ENCODE measurements at places on chromosomes 11 and 22.
A peak's percentile ranks its signal among the peaks of the same experiment; 100 is the strongest.

DNA sequence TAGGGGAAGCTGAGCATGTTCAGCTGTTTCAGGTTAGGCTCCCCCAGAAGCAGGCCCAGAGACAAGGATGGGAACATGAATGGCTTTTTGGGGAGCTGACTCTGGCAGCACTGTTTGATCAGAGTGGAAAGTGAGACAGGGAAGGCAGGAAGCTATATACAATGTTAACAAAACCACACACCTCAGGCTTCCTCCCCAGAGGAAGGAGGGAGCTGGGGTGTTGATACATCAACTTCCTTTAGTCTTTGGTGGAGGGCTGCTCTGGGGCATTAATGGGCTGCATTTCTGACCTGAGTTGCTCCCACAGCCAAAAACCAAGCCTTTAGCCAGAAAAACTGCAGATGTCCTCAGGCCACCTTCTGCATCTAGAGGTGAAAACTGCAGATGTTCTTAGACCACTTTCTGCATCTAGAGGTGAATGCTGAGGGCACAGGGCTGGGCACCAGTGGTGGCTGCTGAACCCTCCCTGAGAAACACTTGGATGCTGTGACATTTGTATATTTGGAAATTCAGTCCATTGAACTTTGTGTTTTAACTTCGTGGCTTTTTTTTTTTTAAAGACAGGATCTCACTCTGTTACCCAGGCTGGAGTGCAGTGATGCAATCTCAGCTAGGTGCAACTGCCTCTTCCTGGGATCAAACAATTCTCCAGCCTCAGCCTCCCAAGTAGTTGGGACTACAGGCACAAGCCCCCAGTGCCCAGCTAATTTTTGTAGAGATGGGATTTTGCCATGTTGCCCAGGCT, 49.9 kb downstream of the KIAA1671 start:
- DNase-seq: no peak

DNA sequence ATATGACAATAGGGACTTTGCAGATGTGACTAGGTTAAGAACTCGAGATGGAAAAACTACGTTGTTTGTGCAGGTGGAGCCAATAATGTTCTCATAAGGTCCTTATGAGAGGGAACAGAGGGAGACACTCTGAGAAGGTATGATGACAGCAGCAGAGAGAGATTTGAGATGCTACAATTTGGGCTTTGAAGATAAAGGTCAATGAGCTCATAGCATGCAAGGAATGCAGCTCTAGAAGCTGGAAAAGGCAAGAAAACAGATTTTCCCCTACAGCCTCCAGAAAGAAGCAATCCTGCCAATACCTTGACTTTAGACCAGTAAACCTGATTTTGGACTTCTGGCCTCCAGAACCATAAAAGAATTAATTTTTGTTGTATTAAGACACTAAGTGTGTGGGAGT, 21.1 kb downstream of the FAM76B start:
- DNase-seq: no peak

- no peak for DNase-seq
These were observed 28.5 kb downstream of the LRRC74B start for GRCh38 chr22:21074102-21074715.

GRCh38 chr11:73577496-73577917, 20.4 kb downstream of the FAM168A start:
- no peak for DNase-seq

DNA sequence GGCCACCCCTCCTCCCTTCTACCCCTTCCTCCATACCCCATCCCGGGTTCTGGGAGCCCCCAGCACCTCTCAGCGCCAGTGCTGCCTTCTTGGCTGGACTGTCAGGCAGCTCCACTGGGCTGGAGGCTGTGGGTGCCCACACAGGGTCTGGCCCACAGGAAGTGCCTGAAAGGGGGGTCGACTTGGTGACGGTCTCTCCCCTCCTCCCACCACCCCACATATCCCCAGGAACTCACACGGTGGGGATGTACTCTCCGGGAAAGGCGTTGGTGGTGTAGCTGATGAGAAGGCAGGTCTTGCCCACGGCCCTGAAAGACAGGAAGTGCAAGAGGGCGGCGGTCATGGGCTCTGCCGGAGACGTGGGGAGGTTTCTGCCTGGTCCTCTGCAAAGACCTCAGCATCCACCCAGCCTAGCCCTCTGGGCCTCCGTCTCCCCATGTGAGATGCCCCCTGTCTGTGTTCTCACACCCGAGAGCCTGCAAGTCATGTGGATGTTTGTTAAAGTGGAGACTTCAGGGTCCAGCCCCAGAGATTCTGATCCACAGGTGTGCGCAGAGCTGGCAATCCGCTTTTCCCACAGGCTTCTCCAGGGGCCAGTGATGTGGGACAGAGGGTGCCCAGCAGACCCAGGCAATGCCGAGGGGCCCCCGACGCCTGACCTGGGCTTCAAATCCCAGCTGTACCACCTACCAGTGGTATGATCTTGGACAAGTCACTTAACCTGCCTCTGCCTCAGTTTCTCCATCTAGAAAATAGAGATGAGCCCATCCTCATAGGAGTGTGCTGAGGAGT, 2.5 kb downstream of the RAC2 start:
- no peak for DNase-seq

- DNase-seq: no peak
These were observed 375.0 kb downstream of the ETS1 start for GRCh38 chr11:128212324-128212723.

DNA sequence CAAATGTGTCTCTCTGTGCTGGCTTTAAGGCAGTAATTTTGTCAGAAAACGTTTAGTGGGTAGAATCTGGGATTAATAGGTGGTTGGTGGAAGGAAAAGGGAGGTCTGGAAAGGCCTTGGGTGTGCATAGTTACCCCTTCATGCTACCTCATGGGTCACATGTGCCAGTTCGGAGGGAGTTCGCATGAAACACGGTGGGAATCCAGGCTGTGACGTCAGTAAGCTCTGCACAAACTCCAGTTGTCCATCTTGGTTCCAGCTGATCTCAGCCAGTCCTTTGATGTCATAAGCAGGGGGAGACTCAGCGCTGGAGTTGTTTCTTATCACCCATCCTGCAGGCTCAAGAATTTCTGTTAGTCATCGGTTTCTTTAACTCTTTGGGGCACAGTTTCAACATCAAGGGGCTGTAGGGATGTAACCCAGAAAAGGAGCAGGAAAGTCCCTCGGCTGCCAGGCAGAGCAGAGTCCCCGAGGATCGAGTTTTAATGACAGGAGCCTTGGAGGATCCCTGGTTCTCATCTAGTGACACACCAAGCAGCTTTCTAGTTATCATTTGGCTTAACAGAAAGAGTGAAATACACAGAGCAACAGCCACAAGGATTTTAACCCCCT, 28.9 kb downstream of the MOV10L1 start:
- DNase-seq: no peak

GRCh38 chr11:26703411-26704191, 18.3 kb downstream of the SLC5A12 start:
- no peak for DNase-seq

DNA sequence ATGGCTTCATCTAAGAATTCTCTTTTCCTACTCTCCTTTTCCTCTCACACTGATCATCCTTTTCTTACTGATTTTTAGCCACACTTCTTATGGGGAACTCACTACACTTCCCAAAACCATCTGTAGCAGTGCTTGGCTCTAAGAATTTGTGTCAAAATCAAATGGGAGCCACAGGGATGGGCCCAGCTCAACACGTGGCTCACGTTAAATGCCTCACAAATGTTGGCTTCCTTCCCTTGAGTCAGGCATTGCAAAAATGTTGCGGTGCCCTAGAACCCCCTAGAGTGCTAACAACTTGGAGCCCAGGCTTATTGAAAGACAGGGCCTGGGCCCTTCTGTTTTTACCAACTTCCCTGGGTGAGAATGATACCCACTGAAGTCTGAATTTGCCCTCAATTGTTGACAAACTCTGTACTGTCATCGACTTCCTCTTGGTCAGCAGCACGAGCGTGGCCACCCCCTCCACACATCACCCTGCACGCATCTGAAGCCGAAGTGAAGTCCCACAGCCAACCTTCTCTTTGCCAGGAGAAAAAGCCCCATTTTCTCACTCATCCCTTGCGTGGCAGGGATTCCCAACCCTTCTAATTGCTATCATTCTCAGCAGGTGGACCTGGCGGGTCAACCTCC, 69.7 kb downstream of the ELFN2 start:
- no peak for DNase-seq

GRCh38 chr11:59175091-59175501, 3.2 kb downstream of the DTX4 start:
- DNase-seq: no peak

DNA sequence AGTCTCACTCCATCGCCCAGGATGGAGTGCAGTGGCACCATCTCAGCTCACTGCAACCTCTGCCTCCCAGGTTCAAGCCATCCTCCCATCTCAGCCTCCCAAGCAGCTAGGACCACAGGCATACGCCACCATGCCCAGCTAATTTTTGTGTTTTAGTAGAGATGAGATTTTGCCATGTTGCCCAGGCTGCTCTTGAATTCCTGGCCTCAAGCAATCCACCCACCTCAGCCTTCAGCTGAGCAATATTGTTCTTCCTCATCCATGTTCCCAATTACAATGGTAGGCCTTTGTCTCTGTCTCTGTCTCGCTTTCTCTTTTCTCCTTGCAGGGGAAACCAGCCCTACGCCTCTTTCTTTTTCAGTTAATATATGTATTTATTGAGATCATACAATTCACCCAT, 10.3 kb downstream of the HSPA8 start:
- DNase-seq: no peak

GRCh38 chr11:27649800-27650199, 50.5 kb downstream of the BDNF start:
- no peak for DNase-seq

- DNase-seq: no peak
These were observed 9.9 kb upstream of the OR8D2 start for GRCh38 chr11:124329787-124330478.

GRCh38 chr11:113555071-113555619, 79.9 kb upstream of the DRD2 start:
- no peak for DNase-seq

GRCh38 chr11:75394085-75394840, 5.1 kb upstream of the RPS3 start:
- no peak for DNase-seq

- DNase-seq: no peak
These were observed 95.5 kb downstream of the PGR start for GRCh38 chr11:101034076-101034475.

GRCh38 chr11:101442171-101442570, 141.6 kb downstream of the TRPC6 start:
- DNase-seq: no peak

DNA sequence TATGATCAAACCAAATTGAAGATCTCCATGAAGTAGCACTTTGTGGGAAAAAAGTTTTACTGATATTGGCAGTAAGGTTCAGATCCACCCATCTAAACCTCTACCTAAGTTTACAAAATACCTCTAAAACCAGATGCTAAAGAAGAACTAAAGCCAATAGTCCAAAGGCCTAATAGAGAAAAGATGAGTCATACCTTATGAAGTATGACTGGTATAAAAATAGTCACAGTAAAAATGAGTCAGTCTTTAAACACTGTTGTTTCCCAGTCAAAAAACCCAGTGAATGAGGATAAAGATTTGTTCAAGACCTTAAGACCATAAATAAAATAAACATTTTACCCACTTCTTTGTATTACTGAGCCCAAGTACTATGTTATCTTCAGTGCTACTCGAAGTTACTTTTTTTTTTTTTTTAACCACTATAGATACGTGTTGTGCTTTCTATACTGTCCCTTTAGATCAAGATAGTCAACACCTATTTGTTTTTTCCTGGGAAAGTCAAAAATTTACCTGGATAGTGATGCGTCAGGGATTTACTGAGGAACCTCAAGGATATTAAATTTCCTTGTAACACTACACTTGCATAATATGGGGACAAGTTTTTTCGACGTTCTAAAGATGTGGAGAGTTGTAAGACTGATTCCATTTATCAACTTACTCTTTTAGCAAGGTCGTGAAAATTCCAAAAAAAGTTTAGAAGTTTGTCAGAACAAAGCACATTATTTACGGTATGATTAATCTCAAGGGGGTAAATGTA, 87.3 kb downstream of the CCDC73 start:
- DNase-seq: no peak

GRCh38 chr11:36014898-36015665, 71.2 kb downstream of the LDLRAD3 start:
- DNase-seq: no peak

- DNase-seq: no peak
These were observed 25.6 kb downstream of the SNAP29 start for GRCh38 chr22:20884454-20884853.

DNA sequence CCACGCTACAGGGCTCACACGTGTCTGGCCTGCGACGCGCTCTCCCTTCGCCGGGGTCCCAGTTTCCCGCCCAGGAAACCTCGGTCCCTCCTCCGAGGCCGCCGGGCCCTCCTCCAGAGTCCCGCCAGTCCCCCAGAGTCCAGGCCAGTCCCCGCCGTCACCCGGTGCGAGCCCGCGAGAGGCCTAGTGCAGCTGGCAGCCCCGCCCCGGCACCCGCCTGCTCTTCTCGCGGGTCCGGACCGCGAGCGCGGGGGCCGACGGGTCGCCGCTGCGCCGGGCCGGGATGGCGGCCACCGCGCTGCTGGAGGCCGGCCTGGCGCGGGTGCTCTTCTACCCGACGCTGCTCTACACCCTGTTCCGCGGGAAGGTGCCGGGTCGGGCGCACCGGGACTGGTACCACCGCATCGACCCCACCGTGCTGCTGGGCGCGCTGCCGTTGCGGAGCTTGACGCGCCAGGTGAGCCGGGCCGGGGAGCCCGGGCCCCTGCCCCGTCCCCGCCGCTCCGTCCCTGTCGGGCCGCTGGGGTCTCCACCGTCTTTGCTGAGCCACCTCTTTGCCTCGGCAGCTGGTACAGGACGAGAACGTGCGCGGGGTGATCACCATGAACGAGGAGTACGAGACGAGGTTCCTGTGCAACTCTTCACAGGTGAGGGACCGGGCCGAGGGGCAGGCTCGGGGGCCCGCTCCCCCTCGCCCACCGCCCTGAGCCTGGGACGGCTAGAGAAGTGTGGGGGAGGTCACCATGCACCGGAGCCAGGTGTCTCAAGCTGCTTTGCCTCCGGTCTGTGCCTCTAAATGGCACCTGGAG, at the start of gene PTPMT1:
TSS of gene PTPMT1 (plus strand) at position 260 of the 809 bp plus-strand sequence. CDS start at position 284, 24 bp downstream.
- DNase-seq: peak; percentile 61

DNA sequence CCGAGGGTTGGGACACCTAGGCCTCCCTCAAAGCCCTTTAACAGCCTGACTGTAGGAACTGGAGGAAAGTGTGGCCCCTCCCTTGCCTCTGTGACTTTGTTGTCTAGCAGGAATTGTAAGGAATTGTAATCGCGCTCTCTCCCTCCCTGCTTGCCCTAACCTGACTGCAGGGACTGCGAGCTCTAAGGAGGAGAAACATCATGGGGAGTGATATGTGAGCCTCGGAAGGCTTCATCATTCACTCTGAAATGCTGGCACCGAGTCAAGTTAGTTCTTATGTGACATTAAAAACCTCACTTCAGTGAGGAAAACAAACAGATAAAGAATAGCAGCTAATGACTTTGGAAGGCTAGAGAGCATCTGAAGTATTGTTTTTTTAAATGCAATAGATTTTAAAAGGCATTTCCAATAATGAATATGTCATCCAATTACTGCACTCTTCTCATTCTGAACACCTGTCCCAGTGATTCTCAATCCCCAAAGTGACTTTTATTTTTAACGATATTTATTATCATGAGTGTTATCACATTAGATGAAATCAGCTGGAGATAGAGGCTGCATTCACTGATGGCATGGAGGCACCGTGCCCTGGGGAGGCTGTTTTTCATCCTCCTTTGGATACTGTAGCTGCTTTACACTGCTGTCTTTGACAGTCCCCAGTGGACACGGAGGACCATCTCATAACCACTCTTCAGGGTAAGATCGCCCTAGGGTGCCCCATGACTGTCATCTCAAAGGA, 58.5 kb upstream of the NTM start:
- DNase-seq: no peak

- no peak for DNase-seq
These were observed 2.7 kb upstream of the CLMP start for GRCh38 chr11:123197711-123198110.
